Activated T-helper 1 cell treated with anti-CD3 and anti-CD28 coated beads, Interleukin-2, amount 50 U/mL, for 16 hours (primary cell): ENCODE measurements at places on chromosomes 3 and 15.

DNA sequence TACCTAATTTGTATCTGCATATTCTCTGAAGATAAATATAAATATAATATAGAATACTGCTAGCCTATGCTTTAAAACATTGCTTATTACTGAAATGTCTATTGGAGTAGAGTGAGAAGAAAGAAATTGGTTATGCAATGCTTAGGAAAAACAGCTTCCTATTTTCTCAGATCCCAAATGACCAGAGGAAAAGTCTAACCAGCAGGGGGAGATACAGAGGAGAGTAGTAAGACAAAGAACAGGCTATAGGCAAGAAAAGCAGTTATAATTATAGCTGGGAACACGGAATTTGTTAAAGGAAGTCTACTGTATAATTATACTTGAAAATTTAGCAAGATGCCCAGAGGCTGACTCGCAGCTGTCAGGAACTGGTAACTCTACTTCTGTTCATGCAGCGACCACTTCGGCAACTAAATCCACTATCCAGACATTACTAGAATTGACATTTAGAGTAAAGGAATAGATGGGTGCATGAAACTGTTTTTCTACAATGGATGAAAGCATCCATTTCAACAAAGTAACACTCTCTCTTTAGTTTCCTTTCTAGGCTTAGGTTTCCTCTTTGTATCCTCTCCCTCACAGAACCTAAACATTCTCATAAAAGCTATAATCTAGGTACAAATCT, 97.2 kb downstream of the TBC1D5 start:
- DNase-seq: no peak

DNA sequence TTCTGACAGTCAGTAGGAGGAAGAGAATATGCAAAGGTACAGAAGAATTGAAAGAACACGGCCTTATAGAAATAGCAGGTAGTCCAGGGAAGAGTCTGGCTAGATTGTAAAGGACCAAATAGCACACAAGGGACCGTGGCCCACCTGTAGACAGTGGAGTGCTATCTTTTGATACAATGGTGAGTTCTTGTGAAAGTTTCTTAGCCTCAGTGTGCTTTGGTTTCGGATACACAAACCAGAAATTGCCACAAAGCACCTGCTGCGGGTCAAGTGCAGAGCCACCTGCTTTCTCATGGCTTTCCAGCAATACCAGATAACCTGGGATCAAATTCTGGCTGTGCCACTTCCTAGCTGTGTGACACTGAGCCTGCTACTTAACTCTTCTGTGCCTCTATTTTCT, 36.6 kb upstream of the TUBGCP5 start:
- DNase-seq: no peak

GRCh38 chr15:99385005-99385669, 133.9 kb downstream of the LRRC28 start:
- no peak for DNase-seq

- no peak for DNase-seq
Observed at GRCh38 chr3:10292505-10293419, at the start of gene GHRL. GHRL (minus strand) TSS chr3:10292947; CDS start chr3:10290180, 2,767 bp downstream.

- no peak for DNase-seq
Observed at GRCh38 chr15:70341566-70341965, 243.8 kb upstream of the TLE3 start.

DNA sequence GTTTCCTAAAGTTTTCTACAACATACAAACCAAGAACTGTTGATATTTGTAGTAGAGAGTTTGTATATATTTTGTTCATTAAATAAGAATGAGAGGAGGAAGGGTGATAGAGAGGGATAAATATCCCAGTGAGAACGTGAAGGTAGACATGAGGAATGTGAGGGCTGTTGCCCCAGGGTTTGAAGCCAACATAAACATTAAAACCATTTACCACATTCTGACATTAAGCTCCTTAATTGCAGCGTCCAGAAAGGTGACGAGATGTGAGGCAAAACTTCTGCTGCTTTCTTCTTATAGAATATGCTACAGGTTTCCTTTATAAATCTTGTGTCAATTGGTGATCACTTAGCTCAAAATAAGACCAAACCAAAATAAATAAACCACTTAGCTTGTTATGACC, 267.8 kb upstream of the CNTN4 start:
- no peak for DNase-seq

DNA sequence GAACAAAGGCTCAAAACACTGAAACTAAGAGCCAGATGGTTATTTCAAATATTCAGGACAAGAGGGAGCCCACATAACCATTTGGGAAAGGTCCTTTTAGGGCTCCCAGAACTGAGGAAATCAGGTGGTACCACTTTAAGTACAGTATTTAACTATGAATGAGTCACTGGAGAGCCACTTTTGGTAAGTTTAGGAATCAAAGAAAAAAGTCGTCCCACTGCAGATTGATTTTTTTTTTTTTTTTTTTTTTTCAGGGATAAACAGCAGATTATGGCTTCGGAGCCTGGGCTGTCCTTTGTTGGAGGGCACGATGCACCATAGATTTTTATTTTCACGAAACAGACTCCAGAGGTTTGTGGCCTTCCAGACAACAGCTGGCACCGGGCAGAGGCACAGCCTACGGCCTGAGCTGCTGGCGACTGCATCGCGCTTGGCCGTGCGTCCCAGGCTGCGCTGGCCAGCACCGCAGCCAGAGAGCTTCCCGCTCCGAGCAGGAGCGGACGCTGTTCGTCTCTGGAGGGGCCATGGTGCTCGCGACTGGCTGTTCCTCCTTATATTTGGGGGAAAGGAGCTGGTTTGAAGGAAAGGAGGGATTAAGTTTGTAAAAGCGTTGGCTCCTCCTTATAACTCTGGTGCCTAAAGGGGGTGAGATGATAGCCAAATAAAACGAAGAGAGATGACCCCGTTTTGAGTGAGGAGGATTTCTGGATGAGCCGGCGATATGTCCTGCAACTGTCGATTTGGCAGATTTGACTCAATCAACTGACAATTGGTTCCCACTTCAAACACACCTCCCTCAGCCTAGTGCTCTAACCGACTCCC, 152.9 kb upstream of the GOLIM4 start:
- DNase-seq: no peak

GRCh38 chr15:66850078-66850991, 148.3 kb downstream of the SMAD6 start:
- no peak for DNase-seq

DNA sequence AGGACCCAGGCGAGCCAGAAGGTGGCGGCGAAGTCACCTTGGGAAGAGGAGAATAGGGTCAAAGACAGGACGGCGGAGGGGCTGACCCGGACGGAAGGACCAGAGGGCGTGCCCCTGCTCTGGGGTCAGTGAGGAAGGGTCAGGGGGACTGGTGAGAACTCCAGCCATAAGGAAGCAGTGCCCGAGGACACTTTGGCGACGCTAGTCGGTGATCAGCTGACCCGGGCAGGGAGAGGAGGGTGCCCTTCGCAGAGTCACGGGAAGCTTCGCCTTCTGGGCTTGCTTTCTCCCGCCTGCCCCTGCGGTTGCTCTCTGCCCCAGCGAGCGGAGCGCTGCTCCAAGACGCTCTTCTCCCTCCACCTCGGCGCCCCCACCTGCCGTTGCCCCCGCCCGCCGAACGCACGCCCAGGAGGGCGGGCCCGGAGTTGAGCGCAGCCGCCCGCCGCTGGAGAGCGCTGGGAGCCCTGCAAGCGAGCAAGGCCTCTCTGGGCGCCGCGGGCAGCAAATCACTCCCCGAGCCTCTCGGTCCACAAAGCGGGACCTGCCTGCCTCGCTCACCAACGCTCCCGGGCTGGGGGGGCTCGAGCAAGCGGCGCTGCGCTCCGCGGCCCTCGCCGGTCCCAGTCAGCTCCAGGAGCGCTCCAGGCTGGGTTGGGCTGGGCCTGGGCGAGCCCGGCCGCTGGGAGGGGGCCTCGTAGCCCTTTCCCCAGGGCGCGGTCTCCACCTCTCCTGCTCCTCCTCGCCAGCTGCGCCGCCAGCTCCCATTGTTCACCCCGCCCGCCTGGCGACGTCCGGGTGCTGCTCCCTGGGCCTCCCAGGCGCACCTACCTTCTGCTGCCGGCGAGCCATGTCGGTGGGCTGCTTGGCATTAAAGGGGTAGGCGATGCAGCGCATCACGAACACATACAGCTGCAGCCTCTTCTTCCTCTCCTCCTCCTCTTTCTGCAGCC, 1.2 kb downstream of the CADPS start:
- no peak for DNase-seq

DNA sequence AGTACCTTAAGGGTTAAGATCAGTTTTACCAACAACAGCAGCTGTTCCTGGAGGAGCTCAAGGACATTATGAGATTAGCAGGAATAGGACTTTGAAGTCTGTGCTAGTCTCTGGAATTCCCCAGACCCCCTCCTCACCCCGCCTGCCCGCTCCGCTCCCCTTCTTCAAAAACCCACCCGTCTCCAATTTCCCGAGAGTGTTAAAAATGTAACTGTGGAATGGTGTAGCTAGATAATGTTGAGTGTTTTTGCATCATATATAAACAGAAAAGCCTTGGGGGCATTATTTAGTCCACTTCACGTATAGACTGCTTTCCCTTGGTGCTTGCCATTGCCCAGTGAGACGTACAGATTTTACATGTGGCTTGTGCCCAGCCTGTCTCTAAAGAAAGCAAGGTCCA, 65.0 kb upstream of the SEMA6D start:
- DNase-seq: no peak

- no peak for DNase-seq
Observed at GRCh38 chr15:101052681-101053121, 133.5 kb downstream of the LRRK1 start.

- no peak for DNase-seq
Observed at GRCh38 chr3:105927741-105928140, 58.9 kb upstream of the CBLB start.

DNA sequence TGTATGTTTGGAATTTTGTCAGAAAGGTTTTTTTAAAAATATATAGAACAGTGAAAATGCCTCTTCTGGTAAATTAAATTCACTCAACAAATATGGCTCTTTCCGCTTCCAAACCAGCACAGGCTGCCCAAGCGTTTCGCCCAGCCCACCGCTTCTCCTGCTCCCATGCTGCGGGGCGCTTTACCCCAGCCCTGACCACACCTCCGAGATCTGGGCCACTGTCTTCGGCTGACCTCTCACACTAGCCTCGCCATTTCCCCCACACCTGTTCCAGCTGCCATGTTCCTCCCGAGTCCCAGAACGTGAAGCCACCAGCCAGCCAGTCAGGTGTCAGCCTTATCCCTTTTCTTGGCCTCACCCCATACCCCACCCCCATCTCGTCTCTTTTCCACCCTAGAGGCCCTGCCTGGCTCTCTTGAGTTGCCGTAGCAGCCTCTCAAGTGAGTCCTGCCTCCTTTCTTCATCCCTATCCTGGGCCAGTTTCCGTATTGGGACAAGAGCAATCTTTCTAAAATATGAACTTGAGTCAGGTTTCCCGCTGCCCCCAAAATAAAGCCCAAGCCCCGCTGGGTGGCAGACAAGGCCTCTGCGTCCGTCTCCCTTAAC, 46.5 kb downstream of the SLC12A8 start:
- DNase-seq: no peak

GRCh38 chr3:18489939-18490338, 64.8 kb upstream of the SATB1 start:
- no peak for DNase-seq

DNA sequence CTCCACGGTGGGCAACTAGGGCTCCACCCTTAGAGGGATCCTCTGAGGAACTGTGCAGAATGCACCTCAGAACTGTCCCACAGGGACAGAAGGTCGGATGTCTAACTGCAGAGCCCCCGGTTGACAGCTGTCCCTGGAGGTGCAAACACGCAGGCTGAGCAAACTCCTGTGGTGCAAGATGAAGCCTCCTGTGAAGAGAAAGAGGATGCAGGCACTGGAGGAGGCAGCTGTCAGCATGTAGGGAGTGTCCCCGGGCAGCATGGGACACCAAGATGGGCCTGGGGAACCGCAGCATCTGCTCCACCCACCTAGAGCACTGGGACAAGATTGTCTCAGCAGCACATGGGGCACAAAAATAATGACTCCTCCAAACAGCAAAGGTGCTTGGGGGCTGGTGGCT, 258.9 kb downstream of the ABHD5 start:
- no peak for DNase-seq

DNA sequence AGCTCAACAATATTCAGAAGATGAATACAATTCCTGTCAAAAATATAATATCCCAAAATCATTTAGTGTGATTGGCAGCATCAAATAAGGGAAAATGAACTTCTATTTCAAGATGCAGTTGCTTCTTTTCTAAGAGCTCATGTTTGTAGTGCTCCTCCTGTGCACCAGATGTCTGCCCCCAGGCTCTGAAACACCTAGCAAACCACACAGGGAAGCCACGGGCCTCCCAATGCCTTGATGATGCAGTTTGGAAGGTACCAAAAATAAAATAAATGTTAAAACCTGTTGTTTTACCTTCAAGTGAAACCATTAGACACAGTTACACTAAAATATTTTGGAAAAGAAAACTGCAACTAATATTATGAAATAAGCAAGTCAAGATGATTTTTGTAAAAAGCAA, 22.2 kb downstream of the CFAP20DC start:
- no peak for DNase-seq
